ENCODE measurements at places on chromosomes 2 and 18.

- no peak for DNase-seq
Measured at GRCh38 chr2:159518321-159519005, 97.9 kb downstream of the BAZ2B start.

DNA sequence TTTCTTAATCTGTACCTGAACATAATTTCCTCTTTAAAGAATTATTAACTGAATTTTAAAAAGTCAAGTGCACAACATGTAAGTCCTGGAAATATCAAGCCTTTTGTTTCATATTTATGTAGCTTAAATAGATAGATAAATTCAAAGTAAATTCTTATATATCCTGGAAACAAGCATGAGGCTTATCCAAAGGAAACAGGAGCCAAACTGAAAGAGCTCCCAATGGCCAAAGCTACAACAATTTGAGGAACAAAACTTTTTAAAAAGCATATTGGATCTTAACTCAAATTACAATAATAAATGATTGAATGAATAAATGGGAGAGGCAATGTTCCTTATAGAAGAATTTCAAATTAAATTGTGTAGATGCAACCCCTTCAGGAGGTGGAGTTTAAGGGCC is 679.1 kb downstream of the METTL4 start:
- DNase-seq: no peak

GRCh38 chr18:38902796-38903195 is 1337.2 kb upstream of the CELF4 start:
- DNase-seq: no peak

DNA sequence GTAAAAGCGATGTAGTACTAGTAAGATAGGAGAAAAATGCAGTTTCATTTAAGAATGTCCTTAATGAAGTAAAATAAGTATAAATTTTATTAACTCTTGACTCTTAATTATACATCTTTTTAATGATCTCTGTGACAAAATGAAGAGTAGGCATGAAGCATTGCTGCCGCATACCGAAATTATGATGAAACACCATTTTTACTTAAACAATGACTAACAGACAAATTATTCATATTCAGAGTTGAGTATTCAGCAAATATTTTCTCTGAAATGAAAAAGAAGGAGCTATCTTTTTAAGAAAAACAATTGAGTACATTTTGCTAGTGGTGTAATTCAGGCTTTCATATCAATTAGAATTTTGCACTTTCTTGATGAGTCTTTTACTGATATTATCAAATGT is 150.6 kb upstream of the DOCK10 start:
- no peak for DNase-seq

Data from stimulated activated CD4-positive, alpha-beta T cell treated with anti-CD3 and anti-CD28 coated beads, TNF-alpha, amount 100 ng/mL, for 24 hours (primary cell).